Retina (tissue), 1 donor: ENCODE measurements at places on chromosomes 4 and X.

DNA sequence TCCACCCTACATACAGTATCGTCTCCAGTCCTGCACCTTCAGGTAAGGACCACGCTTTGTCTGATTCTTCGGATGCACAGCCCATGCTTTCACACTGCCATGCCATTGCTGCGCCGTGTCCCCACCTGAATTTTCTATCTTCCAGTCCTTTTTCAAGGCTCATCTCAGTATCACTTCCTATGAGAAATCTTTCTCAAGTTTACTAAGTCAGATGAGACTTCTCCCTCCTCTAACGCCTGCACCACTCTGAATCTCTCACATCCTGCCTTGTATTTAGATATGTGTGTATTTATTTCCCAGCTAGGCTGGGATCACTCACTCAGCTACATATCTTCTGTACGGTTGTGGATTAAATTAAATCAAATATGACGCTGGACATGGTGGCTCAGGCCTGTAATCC is 116.8 kb downstream of the SMIM20 start:
- no peak for DNase-seq

DNA sequence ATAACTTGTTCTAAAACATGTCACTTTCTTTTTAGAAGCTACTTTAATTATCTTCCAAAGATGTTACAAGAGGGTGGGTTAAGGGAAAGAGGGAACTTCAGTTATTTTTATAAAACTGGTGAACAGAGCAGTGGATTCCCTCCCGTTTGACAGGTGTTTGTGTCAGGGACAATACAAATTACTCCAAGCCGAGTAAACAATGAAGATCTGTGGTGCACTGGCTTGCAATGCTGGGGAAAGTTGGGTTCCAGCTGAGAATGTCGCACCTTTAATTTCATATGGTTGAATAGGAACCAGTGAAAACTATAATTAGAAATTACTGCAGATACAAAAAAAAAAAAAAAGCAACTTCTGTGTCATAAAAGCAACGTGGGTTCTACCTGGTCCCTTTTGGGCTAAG is 98.6 kb upstream of the TTC29 start:
- no peak for DNase-seq

DNA sequence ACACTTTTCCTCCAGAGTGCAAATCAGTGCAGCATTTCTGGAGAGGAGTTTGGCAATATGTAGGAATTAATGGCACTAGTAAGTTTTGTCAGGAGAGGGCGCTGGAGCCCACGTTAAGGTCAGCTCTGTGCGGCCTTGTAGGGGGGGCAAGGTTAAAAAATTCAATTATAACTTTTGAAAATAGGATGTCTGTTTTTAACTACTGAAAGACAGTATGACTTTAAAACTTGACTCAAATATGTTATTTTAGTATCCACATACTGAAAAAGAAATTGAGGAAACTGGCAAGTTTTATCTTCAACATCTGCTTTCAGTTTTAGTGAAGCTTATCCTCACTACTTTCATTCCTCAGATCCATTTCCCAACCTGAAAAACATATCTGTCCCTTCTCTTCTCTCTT is 30.9 kb upstream of the HSD17B13 start:
- DNase-seq, result peak; percentile 41

GRCh38 chr4:30718641-30719453 is 1.3 kb upstream of the PCDH7 start:
- no peak for DNase-seq

GRCh38 chr4:68906780-68907137 is 44.8 kb downstream of the UGT2A3 start:
- DNase-seq, result no peak

- no peak for DNase-seq
Observed at GRCh38 chr4:20487852-20488251, 212.4 kb upstream of the PACRGL start.

- DNase-seq, result no peak
Observed at GRCh38 chrX:38038501-38038900, 32.1 kb downstream of the SYTL5 start.

GRCh38 chr4:162164906-162165510 is 1.2 kb upstream of the FSTL5 start:
- no peak for DNase-seq

DNA sequence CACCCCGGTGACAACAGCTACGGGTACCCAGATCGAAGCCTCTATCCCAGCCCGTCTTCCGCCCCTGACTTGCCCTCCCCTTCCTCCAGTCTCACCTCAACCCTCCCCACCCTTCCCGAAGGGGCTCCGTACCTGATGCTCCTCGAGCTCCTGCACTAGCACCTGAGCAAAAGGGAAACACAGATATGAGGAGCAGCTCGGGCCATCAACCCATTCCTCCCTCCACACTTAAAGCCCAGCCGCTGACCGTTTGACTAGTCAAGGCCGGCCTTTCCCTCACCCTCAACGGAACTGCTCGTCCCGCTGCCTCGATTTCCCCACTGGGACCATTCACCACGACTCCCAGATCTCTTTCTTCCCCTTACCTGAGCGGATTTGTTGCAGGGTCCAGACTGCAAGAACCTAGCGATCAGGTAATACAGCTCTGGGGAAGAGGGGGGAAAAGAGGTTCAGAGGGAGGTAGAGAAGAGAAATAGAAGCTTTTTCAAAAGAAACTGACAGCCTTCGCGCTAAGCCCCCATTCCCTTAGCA is 731 bp downstream of the BRWD3 start:
- DNase-seq, result peak; percentile 48

DNA sequence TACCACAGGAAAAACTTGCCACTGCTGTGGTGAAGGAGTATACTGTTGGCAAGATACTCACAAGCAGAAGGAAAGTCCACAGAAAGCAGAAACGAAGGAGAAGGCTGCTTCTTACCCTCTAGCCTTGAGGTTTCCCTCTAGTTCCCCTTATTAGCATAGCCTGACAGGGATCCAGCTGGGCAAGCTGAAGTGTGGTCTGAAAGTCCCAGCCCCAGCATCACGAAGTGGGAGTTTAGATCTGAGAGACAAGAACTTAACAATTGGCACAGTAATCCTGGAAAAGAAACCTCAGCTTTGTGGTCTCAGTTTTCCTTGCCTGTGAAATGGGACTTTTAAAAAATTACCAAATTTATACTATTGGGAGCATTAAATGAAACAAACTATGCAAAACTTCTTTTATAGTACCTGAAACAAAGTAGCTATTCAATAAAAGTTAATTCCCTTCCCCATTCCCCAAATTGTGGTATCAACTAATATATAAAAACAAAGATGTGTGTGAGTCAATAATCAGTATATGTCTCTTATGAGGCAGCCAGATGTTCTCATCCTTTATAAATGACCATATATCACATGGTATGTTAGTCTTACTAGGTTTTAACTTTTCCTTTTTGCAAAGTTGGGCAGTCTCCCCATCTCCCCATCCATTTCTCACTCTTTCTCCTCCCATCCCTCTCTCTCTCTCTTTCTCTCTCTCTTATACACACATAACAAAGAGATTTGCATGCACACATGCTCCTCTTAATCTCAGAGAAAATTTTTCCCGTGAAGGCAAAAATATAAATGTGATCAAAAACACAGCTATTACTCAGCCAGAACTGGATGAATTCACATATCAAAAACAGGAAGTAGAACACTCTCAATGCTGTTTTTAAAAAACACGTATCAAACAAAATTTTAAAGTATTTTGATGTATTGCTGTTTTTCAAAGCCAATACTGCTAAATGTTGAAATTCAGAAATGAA is 57.8 kb downstream of the SCFD2 start:
- DNase-seq, result no peak

DNA sequence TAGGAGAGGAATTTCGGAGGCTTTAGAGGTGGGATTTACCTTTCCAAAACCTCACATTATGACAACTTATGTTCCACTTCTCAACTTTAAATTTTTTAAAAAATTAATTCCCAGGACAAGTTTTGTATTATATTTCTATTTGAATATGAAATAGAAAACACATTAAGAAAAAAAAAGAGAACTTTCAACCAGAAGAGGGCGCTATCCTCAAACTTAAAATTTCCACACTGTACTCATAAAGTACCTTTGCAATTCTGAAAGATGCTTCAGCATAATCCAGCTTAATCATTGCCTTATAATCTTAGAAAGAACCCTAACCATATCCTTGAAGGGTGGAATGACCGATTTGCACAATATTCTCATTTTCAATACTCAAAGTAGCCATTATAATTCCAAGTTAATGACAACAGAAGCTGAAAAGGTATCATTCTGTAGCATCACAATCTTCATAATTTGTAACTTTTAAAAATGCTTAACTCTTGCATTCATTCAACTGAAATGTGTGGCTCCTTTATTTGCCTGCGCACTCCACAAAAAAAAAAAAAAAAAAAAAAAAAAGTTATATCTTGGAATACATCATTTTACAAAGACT is 158.0 kb downstream of the KCNIP4 start:
- DNase-seq, result peak; percentile 51

DNA sequence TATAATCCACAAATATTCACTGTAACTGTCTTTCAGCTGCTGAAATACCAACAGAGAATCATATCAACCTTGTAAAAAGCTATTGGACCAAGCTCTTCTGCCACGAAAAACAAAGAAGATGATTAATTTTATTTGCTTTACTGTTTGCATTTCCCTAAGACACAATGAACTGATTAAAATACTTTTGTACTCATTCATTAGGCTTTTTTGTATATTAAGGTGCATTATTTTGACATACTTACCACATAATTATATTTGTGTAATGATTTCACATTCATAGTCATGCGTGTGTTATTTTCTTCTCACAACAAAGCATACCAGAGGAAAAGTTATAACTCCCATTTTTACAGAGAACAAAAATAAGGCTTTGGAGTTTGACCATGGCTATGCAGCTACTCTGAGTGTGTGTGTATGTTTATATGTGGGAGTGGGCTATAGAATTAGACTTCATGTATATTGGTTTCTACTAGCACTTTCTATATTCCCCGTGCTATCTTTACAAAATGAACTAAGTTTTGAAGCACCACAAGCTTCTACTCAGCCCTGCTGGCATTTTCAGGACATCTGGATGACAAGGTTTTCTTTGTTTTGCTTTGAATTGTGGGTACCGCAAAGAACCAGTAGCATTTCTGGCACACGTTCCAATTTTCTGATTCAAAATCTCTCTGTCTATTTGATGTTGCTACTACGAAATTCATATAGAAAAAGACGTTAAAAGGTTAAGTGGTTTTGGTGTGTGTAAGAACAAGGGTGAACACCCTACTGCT is 11.0 kb upstream of the FGF5 start:
- no peak for DNase-seq

- DNase-seq, result peak; percentile 49
Observed at GRCh38 chr4:1579901-1580691, 104.0 kb downstream of the FAM53A start.

DNA sequence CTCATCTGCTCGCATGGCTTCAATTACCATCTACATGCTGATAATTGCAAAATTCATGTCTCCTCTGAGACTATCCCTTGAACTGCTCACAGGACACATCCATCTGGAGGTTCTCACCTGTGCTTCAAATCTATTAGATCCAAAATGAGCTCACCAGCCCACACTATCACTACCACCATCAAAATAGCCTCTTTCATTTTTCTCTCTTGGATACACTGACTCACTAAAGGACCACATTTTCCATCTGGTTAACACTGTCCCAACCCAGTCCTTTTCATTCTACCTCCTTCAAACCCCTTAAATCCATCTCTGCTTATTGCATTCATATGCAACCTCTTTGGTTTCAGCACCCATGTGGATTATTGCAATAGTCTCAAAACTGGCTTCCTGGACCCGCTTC is 497.6 kb downstream of the MID1IP1 start:
- DNase-seq, result no peak

GRCh38 chr4:31194823-31195222 is 474.7 kb downstream of the PCDH7 start:
- no peak for DNase-seq

DNA sequence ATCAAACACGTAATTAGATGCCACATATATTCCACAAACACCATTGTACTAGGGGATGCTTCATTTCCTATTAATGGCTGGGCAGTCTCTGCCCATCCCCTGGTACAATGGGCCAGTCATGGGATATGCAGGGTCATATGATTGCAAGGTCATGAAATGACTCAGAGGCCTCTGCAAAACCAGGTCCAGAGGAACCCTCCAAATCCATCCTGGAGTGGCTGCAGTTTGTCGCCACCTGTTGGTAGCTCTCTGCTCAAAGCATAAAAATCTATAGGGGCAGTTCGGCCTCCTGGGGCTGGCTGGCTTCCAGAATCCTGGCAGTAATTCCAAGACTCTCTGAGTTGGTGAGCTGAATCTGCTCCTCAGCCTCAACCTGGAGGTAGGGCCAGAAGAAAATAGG is 22.9 kb upstream of the PUDP start:
- no peak for DNase-seq

DNA sequence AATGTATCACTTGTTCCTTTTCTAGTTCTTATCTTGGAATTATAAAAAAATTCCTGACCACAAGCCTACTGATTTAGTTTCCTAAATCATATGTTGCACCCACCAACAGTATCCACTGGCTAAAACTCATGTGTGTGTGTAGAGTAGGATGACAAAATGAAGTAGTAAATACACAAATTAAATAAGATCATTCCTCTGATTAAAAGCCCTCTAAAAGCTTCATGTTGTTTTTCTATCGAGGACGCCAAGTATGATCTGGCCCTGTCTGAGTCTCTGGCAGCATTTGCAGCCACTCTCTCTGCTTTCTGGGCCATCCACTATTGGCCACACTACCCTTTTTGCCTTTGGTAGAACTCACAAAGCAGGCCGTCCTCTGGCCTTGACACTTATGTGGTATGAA is 183.4 kb downstream of the PACRGL start:
- no peak for DNase-seq

GRCh38 chrX:94908171-94908570 is 1234.2 kb downstream of the FAM133A start:
- no peak for DNase-seq

GRCh38 chr4:147790412-147790811 is 58.5 kb downstream of the ARHGAP10 start:
- no peak for DNase-seq

DNA sequence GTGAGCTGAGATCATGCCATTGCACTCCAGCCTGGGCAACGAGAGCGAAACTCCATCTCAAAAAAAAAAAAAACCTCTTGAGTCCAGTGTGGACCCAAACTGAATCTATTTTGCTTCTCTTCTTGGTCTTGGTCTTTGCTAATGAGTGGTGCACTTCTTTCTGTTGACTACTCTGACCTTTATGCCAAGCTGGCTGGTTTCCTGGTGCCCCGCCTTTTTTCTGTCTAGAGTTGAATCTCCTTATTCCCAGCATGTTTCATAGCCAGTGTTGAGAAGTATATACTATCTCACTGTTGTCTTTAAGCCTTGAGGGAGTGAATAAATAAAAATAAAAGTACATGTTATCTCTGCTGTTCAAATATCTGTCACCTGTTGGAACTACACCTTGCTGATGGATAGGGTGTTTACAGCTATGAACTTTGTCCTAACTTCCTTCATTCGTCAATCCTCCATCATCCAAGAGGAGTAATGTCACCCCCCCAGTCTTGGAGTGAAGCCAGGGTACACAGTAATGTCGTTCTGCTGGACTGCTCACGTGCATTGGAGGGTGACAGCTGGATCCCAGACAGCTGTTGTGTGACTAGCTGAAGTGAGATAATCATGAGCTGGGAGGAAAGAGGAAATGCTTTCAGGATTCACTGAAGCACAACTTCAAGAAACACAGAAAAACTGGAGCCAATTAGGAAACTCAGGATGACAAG is 99.3 kb upstream of the PRKG2 start:
- peak; percentile 4 for DNase-seq

- DNase-seq, result no peak
Observed at GRCh38 chrX:154720067-154720466, 30.8 kb downstream of the GAB3 start.

- peak; percentile 30 for DNase-seq
Observed at GRCh38 chr4:833731-834367, 7.9 kb upstream of the CPLX1 start.
